Activated T-cell treated with anti-CD3 and anti-CD28 coated beads, Interleukin-2, amount 50 U/mL, for 24 hours (primary cell): ENCODE measurements at places on chromosomes 6 and 20.
A peak's percentile ranks its signal among the peaks of the same experiment; 100 is the strongest.

GRCh38 chr6:14966906-14967711, 278.8 kb upstream of the JARID2 start:
- no peak for DNase-seq

- no peak for DNase-seq
These were observed 12.5 kb downstream of the SYCP2 start for GRCh38 chr20:59920944-59921343.

DNA sequence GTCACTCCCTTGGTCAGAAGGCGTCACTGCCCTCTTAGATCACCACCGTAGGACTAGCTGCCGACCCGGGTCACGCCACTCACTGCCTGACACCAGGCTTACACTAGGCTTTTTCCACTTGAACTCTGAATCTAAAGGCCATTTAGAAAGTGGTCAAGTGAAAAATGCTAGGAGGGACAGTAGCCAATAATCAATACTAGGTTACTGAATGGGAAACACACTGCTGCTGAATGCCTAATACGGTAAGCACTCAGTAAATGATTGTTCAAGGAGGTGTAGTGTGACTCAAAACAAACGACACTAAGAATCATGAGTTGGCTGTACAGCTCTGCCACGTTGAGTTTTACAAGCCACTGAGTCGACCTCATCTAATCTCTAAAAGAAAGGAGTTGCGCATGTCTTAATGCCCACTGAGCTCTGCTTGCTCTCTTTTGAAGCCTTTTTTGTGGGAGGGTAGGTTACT, 760 bp upstream of the IBTK start:
- DNase-seq: no peak

GRCh38 chr6:144580039-144580438, 294.9 kb downstream of the UTRN start:
- DNase-seq: no peak

DNA sequence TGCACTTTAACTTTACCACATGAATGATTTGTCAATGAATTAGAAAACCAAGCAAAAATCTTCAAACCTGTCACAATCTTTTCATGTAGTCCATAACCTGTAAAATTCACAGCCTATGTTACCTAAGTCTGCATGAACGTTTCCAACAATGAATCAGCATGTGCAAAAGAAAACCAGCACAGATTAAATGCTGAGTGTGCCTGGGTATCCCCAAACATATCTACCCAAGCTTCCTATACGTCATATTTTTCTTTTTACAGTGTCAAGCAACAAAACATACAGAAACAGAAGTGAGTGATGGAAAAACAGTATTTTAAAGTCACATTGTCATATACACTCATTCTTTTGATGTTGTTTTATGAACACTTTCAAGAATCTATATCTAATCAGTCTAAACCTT, 713.5 kb downstream of the RFPL4B start:
- DNase-seq: no peak

- DNase-seq: no peak
These were observed 14.3 kb downstream of the KIAA0319 start for GRCh38 chr6:24631671-24632070.

- DNase-seq: no peak
These were observed 99.2 kb upstream of the ID4 start for GRCh38 chr6:19738010-19738409.

GRCh38 chr6:125232466-125232865, 69.3 kb downstream of the HDDC2 start:
- DNase-seq: no peak

- DNase-seq: no peak
These were observed 19.7 kb downstream of the NCOA7 start for GRCh38 chr6:125810445-125810844.

- no peak for DNase-seq
These were observed 16.7 kb upstream of the OLIG3 start for GRCh38 chr6:137510923-137511322.

- DNase-seq: no peak
These were observed 63.0 kb upstream of the KIF25 start for GRCh38 chr6:167934426-167934864.

DNA sequence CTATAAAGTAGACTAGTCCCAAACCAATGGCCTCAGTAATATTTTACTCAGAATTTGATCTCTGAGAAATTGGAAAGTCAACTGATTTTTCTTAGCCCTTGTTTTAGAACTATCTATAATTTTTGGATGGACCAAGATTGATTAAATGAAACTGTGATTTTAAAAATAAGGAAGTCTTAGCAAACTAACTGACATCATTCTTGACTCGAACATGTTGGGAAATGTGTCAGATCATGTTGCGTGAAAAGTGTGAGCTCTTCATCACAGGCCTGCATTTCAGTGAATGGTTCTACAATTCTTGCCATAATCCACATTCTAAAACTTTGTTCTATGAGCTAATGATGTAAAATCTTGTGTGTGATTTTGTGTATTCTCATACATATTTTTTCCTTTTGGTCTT, 11.0 kb downstream of the TNFAIP3 start:
- no peak for DNase-seq

DNA sequence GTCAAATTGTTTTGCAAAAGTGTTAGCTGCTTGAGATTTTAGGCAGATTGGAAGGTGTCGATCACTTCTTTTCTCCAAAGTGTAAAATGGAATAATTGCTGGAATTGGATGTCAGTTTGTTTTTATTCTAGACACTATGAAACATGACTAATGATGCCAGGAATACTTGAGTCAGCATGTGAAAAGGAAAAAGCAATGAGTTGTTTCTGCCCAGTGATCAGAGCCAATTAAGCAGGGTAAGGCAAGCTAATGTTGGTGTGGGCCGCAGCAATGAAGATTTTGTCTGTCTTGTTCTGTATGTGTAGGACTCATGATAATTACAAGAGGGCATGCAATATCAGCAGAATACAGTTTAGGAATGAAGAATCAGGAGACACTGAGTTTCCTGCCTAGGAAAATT, 110.3 kb downstream of the CARMIL1 start:
- DNase-seq: no peak

DNA sequence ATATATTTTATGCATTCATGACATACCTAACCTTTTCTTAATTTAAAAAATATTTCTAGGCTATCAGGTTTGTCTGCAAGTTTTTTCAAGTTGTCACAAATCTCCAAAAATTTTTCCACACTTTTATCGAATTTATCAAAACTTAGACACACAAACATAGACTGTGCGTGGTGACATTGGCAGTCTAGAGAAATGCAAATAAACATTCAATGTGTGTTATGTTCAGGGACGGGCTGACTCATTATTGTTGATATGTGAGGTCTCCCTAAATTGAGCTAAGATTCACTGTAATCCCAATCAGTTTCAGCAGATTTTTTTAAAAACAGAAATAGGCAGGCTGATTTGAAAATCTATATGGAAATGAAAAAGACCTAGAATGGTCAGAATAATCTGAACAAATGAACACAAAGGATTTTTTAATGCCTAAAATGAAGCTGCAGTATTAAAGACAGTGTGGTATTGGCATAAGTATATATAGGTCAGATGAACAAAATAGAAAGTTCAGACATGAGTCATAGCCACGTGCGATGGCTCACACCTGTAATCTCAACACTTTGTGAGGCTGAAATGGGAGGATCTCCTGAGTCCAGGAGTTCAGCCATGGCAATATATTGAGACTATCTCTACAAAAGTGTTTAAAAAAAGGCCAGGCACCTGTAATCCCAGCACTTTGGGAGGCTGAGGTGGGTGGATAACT, 19.2 kb downstream of the BLTP3A start:
- DNase-seq: peak; percentile 32

DNA sequence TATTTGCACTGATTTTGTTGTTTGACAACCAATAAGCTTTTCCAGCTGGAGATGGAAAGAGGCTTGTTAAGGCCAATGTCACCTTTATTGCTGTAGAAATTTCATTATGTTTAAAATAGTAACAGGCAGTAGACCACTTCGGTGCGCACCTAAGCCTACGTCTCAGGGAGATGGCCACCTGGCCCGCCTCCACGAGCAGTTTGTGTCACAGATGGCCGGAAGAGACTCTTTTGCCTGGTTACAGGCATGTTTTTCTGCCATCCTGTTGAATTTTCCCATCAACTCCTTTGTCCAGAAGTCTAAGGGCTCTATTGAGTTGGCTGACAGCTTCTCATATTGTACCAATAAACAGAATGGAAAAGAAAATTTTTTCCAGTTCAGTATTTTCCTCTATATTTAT, 51.0 kb downstream of the SLC9A8 start:
- DNase-seq: no peak

DNA sequence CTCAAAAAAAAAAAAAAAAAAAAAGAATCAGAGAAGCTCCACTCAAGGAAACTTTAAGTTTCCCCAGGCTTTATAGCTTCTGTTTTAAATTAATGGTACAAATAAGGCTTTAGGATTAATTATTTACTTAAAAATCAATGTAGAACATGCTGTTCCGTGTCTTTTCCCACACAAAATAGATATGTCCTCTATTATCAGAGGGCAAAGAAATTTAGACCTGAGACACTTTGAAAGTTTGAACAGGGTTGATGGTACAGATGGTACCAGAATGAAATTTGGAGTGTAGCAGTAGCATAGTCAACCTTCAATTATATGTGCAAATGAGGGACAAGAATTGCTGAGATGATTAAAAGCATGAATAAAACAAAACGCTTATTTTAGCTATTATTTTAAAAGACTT, 32.2 kb upstream of the REV3L start:
- no peak for DNase-seq

GRCh38 chr6:94254689-94255088, 835.3 kb upstream of the EPHA7 start:
- no peak for DNase-seq

GRCh38 chr6:131669891-131670290, 31.3 kb downstream of the OR2A4 start:
- DNase-seq: no peak

DNA sequence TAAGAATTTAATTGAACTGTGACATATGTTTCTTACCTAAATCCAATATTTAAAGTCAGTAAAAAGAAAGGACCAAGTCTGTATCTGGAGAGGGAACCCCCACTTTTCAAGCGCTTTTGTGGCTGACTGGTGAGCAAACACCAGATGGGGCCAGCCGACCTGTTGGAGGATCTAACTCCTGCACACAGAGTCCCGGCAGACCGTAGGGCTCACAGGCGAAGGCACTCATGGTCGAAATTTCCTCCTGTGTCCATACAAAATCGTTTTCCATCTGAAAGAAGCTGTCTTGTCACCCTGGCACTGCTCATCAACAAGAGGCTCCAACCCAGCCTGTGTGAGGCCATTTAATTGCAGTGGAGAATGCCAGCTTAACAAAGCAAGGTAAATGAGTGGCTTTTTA, 94.0 kb downstream of the SCML4 start:
- DNase-seq: peak; percentile 70

DNA sequence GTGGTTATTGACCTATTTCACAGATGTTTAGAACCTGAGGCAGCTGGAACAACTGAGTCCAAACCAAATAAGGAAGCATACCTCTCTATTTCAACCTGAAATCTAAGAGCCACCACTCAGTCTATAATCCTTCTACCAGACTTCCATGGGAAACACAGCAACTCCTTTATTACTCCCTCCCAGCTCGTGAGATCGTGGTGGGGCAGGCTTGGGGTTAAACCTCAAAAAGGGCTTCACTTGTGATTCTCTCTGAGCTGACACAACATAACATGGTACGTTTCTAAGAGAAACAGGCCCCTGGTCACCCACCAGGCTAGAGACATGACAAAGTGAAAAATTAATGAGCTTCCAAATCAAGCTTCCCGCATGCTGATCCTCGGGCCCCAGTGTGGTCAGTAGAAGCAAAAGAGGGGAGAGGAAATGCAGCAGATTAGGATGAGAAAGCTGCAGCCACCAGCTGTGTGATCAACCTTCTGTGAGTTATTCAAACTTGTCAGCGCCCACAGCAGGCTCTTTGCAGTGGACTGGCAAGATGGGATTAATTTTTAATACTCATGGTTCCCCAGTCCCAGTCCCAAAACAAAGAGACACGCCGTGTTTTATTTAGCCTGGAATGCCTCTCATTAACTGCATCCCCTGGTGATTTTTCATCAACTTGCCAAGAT, 9.3 kb downstream of the PKHD1 start:
- DNase-seq: no peak
